SW 1271 (cell line): ENCODE measurements at places on chromosomes 1 and 21.

- no peak for DNase-seq
Observed at GRCh38 chr21:31520561-31521098, 138.9 kb upstream of the SOD1 start.

DNA sequence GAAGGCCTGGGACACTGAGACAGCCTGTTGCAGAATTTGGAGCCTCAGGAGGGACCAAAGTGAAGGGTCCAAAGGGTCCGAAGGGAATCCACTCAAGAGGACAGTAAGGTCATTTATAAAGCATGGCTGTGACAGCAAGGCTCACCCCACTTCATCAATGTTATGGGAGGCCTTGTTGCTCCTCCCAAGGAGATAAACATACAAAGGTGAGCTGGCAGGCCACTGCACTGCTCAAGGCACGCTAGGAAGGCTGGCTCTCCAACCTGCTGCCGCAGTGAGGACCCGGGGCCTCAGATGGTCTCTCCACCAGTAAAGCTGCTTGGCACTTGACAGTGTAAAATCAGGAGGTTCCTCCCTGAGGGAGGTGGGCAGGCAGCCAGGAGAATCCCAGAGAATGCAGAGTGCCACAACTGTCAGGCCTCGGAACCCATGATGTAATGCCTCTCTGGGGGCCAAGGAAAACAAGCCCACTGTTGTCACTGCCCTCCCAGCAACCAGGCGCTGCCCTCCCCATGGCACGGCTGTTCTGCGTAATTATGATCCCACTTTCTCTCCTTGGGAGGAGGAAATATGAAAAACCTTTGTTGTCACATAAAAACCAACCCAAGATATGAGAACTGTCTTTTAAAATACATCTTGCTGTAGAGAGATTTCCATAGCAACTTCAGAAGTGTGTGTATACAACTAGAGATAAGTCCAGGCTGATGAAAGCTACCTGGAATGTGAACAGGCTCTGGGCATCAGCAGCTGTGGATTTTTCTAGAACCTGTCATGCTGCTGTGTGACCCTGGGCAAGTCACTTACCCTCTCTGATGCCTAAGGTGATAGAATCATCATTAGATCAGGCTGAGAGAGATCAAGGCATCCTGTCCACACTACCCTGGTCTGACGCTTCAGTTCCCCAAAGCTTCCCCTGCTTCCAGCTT lies 102.5 kb downstream of the KCNN3 start:
- DNase-seq: no peak

- DNase-seq: no peak
Observed at GRCh38 chr1:163927493-163927892, 605.7 kb downstream of the NUF2 start.

GRCh38 chr21:42781971-42782722 lies 97.2 kb downstream of the WDR4 start:
- DNase-seq: no peak

DNA sequence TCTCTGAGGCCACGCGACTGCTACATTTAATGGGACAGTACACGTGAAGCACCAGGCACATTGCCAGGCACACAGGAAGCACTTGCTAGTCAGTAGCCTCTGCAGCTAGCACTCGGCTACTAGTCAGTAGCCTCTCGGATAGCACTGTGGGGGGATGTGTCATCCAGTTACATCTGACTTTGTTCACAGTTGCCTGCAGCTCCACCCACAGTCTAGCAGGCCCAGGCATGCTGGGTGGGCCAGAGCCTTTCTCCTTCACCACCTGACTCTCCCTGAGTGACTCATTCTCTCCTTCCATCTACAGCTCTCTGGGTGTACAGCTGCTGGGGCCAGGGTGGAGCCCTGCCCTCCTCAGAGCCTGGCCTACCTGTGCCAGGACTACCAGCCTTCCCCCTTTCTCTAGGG lies 51.5 kb downstream of the PTPRF start:
- peak; percentile 58 for DNase-seq

GRCh38 chr1:25684216-25684965 lies 67.8 kb downstream of the MAN1C1 start:
- DNase-seq: no peak

DNA sequence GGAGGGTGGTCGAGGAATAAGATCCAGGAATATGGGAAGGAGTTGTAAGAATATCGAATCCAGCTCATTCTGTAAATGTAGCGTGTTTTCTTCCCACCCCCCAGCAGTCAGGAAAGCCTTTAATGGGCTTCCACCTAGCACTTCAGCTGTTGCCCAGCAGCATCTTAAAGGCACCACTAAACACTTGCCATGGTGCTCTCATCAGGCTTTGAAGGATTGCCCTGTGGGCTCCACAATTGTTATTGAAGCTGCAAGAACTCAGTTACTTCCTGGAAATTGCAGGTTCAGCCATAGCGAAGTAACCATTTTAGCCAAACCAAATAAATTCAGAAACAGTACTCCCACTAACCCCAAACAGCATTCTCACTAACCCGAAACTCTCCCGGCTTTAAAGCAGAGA lies 511.2 kb downstream of the PLPP3 start:
- no peak for DNase-seq

DNA sequence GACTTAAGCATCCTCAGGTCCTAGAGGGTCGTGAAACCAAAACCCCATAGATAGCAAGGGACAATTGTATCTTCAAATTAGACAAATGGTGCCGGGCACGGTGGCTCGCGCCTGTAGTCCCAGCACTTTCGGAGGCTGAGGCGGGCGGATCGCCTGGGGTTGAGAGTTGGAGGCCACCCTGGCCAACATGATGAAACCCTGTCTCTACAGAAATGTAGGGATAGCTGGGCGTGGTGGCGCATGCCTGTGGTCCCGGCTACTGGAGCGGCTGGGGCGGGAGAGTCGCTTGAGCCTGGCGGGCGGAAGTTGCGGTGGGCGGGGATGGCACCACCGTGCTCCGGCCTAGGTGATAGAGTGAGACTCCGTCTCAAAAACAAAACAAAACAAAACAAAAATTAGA lies 780.6 kb downstream of the BRINP3 start:
- no peak for DNase-seq

DNA sequence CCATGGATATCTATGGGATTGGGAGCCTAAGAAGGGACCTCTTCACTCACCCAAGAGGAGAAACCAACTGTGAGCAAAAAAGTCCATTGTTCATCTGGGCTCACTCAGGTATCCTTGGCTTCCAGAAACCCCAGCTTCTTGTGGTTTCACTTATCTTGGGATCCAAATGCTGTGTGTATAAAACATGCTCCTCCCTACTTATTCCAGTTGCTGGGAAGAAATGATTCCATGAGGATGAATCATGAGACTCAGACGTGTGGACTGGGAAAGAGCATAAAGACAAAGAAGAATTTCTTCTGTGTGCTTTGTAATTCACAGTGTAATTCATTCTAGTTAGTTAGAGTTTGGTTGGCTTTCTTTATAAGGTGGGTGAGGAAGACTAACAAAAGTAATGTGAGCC lies 283.7 kb downstream of the ZNF648 start:
- no peak for DNase-seq

GRCh38 chr1:198860371-198860770 lies 221.5 kb downstream of the PTPRC start:
- no peak for DNase-seq

- DNase-seq: no peak
Observed at GRCh38 chr1:12369258-12369657, 139.4 kb downstream of the VPS13D start.

DNA sequence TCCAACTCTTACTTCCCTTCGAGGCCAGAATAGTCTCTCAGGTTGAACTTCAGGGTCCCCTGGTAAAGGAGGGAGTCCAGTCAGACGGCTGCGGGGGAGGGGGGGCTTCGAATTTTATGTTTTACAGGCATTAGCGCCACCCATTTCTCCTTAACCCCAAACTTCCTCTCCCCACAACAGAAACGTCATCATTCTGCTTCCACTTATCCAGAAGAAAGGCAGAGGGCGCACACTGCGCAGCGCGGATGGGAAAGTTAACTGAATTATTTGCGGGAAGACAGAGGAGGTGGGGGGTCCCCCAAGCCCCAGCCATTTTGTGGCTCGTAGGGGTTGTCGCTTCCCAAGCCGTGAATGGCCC lies 529 bp upstream of the PRMT2 start:
- DNase-seq: peak; percentile 83

- no peak for DNase-seq
Observed at GRCh38 chr1:212461916-212462660, 29.4 kb downstream of the NENF start.

DNA sequence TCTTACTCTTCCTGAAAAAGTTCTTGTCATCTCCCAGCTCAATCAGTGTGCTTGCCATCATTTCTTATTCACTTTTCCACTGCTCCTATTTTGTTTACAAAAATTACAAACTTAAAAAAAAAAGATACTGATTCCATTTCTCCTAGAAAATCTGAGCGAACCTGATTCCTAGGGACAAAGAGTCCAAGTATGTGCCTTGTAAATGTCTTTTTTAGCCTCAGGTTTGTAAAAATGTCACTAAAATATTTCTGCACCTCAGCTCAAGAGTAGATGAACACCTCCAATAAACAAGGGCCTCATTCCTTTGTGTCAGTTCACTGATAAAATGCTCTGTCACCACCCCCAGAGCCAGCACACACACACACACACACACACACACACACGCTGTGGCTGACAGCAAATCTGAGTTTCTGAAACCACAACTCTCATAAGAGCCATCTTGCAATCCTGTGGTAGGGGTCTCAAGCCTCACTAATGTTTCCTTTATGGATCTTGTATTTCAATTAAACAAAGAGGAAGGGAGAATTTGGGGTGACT lies 299.2 kb downstream of the PBX1 start:
- no peak for DNase-seq

DNA sequence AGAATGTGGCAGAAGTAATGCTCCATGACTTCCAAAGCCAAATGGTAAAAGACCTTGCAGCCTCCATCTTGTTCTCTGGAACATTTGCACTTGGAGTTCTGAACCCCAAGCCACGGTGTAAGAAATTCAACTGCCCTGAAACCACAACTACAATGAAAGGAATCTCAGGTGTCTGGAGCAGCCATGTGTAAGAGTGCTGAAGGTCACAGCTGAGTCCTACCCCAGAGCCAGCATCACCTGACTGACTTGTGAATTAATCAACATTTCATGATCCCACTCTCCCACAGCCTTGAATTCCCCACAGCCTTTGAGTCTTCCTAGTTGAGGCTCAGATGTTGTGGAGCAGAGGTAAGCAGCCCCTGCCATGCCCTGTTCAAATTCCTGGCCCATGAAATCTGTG lies 192.8 kb upstream of the CAMK1G start:
- DNase-seq: no peak

DNA sequence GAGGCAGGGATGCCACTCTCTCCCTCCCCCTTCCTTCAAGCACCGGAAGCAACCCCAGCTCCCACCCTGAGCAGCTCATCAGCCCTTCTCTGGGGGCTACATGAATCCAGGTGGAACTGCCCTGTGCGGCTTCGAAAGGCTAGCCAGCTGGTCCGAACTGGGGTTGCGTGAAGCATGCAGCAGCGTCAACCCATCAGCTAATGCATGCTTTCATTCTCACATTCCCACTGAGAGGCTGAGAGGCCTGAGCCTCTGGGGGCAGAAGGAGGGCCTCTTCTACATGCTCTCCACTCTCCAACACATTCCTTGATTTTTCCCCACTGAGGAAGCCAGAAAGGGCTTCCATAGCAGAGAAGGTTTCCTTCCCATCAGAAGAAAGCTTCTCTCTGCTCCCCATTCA lies 5.6 kb downstream of the RXRG start:
- no peak for DNase-seq

GRCh38 chr1:167676205-167676915 lies 45.4 kb upstream of the MPZL1 start:
- DNase-seq: no peak

- DNase-seq: no peak
Observed at GRCh38 chr1:51907079-51907702, 28.7 kb upstream of the NRDC start.

DNA sequence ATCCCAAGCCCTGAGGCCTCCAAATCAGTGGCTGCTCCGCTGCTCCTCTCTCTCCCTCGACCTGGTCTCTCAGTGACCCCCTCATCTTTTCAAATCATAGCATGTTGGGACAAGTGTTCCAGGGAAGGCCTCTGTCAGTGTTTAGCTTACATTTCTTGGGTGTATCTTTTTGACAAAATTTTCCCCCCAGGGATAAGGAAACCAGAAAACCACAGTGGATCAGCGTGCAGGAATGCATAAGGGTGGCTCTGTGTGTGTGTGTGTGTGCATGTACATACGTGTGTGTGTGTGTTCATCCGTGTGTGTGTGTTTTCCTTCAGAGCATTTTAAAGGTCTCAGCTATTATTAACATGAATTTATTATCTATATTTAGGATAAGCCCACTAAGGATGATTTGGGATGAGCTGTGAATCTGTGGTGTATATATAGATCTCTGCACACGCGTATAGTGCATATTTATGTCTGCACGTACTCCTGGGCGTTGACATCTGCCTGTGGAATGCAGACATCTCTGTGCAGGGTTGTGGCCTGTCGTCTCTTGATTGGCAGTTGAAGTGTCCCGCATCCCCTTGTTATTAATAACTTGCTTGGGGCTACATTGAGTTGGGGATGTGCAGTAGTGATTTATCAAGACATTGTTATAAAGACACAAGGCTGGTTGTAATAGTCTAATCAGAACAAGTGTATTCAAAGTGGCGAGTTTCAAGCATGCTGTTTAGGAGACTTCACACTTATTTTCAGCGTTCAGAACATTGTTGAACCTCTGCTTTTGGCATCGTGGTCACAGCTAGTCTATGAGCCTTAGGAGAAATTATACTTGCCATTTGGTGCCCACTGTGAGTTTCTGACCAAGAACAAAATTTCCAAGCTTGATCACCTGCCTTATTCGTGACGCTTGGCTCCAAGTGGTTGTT lies 55.6 kb downstream of the GALNT2 start:
- no peak for DNase-seq
